Activated CD4-positive, alpha-beta T cell treated with anti-CD3 and anti-CD28 coated beads, Interleukin-10, Interleukin-2, amounts not matched to agents 100 ng/mL and 50 ng/mL, durations not matched to agents 16 hours and 8 hours (primary cell): ENCODE measurements at places on chromosomes 3 and 15.
A peak's percentile ranks its signal among the peaks of the same experiment; 100 is the strongest.

DNA sequence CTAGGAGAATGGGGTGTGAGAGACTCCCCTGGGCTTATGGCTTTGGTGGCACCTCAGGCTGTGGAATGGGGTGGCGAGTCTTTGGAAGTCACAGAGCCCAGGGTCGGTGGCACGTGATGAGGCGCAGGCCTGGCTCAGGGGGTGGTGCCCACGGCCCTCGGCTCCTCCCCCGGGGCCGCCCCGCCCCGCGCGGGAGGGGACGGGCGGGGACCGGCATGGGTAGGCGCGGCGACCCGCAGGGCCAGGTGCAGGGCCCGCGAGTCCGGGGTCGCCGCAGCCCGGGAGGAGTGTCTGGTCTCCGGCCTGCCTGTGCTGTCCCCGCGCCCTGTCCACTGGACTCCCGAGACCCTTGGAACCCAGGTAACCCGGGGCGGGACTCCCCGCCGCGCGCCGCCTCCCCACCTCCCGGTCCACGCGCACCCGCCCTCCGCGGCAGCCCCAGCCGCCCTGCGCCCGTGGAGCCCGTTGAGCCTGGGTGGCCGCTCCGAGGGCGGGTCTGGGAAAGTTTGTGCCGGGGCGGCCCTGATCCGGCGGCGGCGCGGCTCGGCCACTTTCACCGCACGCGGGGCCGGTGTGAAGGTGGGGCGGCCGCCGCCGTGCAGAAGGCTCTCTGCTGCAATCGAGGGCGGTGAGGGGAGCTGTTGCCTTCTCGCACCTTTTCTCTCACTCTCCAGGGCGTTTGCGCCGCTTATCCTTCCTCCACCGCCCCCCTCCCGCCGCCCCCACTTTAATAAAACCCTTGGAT is at the start of gene PAQR5:
Gene PAQR5 (plus strand): TSS at position 216 of the 745 bp plus-strand sequence. CDS start 61,169 bp downstream, outside the sequence.
- DNase-seq, result no peak

GRCh38 chr3:38173834-38174418 is 8.6 kb downstream of the OXSR1 start:
- DNase-seq, result peak; percentile 56

DNA sequence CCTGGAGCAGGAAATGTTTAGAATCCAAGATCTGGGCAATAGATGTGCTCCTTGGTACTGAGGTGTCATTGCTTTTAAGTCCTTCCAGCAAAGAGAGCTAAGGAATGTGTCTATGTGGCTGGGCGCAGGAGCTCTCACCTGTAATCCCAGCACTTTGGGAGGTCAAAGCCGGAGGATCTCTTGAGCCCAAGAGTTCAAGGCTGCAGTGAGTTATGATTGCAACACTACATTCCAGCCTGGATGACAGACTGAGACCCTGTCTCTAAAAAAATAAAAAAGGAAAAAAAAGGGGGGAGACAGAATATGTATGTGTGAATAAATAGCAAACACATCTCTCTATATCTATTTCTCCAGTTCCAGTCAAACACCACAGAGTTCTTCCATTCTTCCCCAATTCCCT is 4.3 kb upstream of the GPR62 start:
- no peak for DNase-seq

DNA sequence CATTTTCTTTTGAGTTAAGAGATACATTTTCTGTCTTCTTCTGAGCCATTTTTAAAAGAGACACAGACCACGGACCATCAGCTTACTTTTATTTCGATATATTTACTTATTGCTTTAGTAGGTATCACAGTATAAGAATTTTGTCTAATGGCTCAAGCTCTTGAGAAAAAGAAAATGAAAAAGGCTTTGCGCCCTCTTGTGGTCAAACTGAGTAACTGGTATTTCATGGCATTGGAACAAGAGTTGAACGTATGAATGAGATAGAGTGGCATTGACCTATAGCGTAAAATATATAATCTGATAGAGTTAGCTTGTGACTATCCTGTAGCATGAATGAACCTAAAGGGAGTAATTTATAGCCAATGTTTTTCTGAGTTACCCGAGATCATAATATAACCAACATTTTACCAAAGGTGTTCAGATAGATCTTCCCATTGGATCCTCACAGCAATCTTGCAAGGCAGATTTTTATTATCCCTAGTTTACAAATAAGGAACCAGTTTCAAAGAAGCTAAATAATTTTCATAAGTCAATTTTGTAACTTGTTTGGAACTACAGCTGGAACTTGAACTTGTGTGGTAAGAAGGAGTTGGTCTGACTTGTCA is 154.6 kb downstream of the POLR2M start:
- peak; percentile 53 for DNase-seq

- DNase-seq, result no peak
Measured at GRCh38 chr3:79534727-79535126, 233.1 kb downstream of the ROBO1 start.

DNA sequence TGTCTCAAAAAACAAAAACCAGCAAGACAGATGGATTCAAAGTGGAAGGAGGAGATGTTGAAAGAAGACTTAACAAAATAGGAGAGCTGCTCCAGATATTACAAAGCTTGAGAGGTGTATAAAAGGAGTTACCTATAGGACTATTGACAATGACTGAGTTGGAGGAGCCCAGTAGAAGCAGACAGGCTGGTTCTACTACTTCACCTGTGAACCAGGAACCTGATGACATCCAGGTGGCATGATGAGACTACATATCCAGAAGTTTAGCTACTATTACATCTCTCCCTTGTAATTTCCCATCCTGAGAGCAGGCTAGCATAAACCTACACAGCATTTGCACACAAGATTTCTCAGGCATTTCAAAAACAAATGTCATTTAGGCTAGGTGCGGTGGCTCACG is 49.3 kb downstream of the CPEB1 start:
- no peak for DNase-seq
